ENCODE measurements at places on chromosomes 3 and 15.

GRCh38 chr15:88571153-88571851 lies 24.8 kb upstream of the DET1 start:
- DNase-seq = no peak

- no peak for DNase-seq
Observed at GRCh38 chr15:27210176-27210575, 239.2 kb downstream of the GABRG3 start.

- no peak for DNase-seq
Observed at GRCh38 chr15:100020189-100020588, 287.0 kb upstream of the LYSMD4 start.

- DNase-seq = no peak
Observed at GRCh38 chr3:45516829-45517228, 77.7 kb upstream of the LIMD1 start.

- DNase-seq = no peak
Observed at GRCh38 chr3:169295912-169296570, 367.5 kb downstream of the MECOM start.

- DNase-seq = no peak
Observed at GRCh38 chr3:123634149-123635051, 49.5 kb upstream of the HACD2 start.

GRCh38 chr3:14238930-14239329 lies 60.3 kb downstream of the LSM3 start:
- no peak for DNase-seq

DNA sequence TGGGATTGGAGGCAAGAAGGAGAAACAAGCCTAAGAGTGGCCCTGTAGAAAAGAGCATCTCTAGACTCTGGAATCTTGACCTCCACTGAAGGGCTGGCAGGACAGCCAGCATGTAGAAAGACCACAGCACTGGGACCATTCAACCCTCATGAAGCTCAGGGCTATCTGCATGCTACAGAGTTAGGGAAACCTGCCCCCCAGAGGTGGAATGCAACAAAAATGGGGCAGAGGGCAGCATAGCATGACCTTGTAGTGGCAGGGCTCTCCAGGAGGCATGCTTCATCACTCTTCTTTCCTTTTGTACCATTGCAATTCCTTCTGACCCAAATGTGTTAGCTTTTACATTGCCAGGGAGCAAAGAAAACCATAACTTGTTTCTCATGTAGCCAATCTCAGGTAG lies 445.4 kb downstream of the EPHB1 start:
- no peak for DNase-seq

DNA sequence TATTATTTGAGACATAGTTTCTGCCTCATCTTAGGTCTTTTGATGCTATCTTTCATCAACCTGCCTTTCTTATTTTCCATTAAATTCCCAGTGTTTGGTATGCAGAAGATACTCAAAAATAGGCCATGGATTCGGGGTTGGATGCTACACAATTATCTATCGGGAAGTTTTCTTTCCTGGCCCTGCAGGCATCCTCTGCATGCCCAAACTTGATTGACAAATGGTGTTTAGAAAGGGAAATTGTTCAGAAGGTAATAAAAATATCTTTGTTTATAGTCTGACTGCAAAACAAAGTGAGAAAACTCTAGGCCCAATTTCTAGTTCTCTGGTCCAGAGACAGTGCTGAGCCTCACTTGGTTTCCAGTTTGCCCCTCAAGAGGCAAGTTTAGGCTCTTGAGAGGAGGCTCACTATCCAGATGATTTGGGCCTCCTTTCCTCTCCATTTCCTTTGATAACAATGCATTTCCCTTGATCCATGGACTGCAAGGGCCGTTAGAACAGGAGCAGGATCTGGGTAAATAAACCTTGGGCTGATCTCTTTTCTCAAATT lies 157.1 kb upstream of the DPH6 start:
- DNase-seq = no peak

DNA sequence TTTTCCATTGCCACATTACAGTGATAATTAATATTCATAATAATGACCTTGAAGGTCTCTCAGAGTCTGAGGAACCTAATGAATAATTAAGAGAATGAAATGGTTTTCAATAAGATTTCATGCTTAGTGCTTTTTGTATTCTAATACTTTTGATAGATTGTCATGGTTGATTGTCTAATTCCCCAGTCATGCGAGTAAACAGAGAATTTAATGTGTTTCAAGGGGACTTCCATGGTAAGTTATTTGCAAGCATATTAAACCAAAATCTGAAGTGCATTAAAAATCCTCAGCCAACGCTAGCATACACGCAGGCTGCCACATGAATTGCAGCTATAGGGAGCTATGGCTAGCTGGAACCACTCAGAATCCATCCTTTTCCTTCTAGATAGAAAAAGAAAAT lies 18.9 kb upstream of the ANO10 start:
- DNase-seq = no peak

GRCh38 chr3:122081543-122082247 lies 26.5 kb downstream of the CD86 start:
- no peak for DNase-seq

GRCh38 chr3:50248387-50248786 lies 12.4 kb downstream of the GNAI2 start:
- DNase-seq = no peak

GRCh38 chr3:68957895-68958294 lies 25.5 kb upstream of the TAFA4 start:
- DNase-seq = no peak

DNA sequence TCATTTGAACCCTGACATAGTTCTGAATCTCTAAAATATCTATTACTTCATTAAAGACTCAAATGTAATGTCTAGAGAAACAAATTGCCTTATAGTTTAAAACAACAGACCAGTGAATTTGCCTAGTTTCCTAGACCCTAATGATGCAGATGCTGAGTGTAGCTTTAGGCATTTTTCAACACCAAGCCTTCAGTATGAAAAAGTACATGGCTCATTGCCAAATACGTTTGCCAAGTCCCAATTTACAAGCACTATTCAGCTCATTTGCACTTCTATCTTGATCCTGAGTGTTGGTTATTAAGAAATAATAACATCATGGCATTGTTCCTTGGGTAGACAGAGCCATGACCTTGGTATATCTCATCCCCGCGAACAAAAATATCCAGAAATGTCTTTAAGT lies 46.8 kb downstream of the EOMES start:
- no peak for DNase-seq

GRCh38 chr3:110493438-110494092 lies 578.1 kb upstream of the NECTIN3 start:
- no peak for DNase-seq

- DNase-seq = no peak
Observed at GRCh38 chr3:123226549-123226948, 24.8 kb downstream of the SEC22A start.

GRCh38 chr15:89416339-89417183 lies 79.8 kb downstream of the RHCG start:
- DNase-seq = peak; percentile 67

- no peak for DNase-seq
Observed at GRCh38 chr15:80885016-80885579, 104.5 kb downstream of the MESD start.

DNA sequence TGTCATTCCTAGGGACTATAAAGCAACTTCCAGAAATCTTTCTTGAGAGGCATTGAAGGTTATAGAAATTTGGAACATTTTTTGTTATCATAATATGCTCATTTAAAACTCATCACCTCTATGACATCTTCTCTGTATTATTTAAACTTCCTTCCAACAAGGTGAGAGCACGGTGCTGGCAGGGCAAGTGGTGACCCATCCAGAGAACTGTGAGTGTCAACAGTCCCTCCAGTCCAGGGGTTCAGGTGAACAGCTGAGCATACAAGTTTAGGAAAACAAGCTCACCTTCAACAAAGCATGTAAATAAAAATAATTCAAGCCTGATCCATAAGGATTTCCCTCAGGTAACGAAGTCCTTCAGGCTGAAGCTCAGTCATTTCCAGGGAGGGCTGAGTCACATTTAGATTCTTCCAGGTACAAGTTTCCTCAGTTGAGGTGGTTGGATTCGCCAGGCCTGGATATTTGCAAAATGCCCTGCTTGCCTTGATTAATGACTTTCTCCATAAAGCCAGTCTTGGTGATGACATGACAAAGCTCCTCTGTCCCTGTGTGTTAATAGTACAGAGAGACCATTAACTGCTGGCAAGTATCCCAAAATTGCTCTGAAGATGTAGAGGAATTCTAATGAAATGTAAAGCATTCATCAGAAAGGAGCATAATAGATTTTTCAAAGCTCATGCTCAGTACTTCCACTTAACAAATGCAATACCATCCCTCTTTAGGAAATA lies 263.6 kb upstream of the GADL1 start:
- no peak for DNase-seq

GRCh38 chr15:91885714-91886270 lies 32.3 kb downstream of the SLCO3A1 start:
- no peak for DNase-seq

- no peak for DNase-seq
Observed at GRCh38 chr3:19190602-19191001, 42.3 kb downstream of the KCNH8 start.

GRCh38 chr3:158486200-158486599 lies 84.8 kb upstream of the MLF1 start:
- DNase-seq = no peak

DNA sequence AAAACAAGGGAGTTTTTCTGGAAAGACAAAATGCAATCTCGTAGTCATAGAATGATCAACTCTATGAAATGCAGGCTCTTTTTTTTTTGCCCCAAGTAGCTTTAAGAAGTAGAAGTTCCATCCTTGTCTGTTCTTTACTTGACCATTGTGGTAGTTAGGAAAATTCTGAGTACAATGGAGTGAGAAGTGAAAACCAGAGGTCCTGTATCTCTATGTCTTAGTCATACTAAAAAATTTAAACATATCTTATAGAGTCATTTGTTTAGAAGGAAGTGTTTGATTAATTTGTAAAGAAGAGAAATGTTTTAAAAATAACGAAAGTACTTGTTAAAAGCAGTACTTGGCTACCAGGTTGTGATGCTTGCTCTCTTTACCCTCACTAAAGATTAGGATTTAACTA lies 52.4 kb downstream of the PRKCI start:
- DNase-seq = no peak

- no peak for DNase-seq
Observed at GRCh38 chr3:72092778-72093177, 307.8 kb upstream of the PROK2 start.

- no peak for DNase-seq
Observed at GRCh38 chr15:81981908-81982307, 63.9 kb downstream of the MEX3B start.

- DNase-seq = no peak
Observed at GRCh38 chr3:73499787-73500186, 125.0 kb downstream of the PDZRN3 start.

DNA sequence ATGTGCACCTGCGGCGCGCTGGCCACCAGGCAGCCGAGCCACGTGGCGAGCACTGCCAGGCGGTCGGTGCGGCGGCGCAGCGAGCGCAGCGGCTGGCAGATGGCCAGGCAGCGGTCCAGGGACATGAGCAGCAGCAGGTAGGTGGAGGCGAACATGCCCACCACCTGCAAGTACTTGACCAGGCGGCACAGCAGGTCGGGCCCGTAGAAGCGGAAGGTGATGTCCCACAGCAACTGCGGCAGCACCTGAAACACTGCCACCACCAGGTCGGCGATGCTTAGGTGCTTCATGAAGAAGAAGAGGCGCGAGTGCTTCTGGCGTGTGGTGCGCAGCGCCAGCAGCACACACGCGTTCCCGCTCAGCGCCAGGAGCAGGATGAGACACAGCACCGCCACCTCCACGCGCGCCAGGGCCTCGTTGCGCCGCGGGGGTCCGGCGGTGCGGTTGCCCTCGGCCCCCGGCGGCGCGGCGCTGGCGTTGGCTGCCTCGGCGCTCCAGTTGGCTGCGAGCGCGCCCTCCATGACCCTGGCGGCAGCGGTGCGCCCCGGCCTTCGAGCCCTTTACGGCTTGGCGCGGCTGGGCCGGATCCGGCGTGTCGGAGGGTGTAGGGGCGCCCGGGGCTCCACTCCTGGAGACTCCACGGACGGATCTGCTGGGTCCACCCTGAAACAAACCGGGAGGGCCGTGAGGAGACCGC lies 1.6 kb downstream of the OXTR start:
- DNase-seq = no peak

- DNase-seq = no peak
Observed at GRCh38 chr3:71072287-71072686, 511.2 kb downstream of the FOXP1 start.

GRCh38 chr3:11705049-11705448 lies 61.3 kb upstream of the VGLL4 start:
- no peak for DNase-seq

- DNase-seq = no peak
Observed at GRCh38 chr3:108208831-108209230, 13.4 kb downstream of the IFT57 start.
